Stimulated activated CD4-positive, alpha-beta T cell treated with anti-CD3 and anti-CD28 coated beads, Interleukin-4, amount 100 ng/mL, for 24 hours (primary cell): ENCODE measurements at places on chromosomes 4 and X.

DNA sequence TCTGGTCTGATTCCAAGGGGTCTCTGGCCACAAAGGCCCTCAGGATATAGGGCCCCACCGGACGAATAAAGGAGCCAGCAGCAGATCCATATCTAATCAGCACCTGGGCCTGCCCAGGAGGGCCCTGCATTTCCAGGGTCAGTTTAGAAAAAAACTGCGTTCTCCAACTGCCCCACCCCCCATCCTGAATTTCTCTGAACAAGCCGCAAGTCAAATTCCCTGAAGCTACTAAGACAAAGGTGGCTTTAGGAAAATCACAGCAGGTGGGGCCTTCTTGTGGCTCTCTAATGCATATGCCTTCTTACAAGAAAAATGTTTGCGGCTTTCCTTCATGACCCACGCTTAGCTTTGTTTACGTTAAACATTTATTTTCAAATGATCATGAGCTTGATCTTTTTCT, 76.6 kb downstream of the MBNL3 start:
- DNase-seq = no peak

GRCh38 chr4:101689220-101689619, 101.3 kb upstream of the BANK1 start:
- DNase-seq = no peak

GRCh38 chr4:57131849-57132742, 21.9 kb upstream of the IGFBP7 start:
- no peak for DNase-seq

GRCh38 chr4:4758681-4759080, 100.8 kb upstream of the MSX1 start:
- no peak for DNase-seq

GRCh38 chr4:125155251-125155650, 159.5 kb upstream of the FAT4 start:
- no peak for DNase-seq

DNA sequence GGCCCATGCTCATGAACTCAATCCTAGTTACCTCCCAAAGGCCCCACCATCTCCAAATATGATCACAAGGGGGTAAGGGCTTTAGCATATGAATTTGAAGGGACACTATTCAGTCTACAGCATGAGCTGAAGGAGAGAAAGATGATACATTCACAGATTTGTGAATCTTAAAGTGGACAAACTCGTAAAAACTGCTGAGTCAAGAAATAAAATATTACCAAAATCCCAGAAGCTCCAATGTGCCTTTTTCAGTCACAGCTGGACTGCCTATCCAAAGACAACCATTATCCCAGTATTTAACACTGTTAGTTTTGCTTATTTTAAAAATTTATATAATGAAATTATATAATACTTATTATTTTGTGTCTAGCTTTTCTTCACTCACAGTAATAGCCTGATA, 109.0 kb downstream of the CXXC4 start:
- no peak for DNase-seq

- DNase-seq = no peak
Observed at GRCh38 chr4:168694667-168695066, 197.8 kb downstream of the PALLD start.

- no peak for DNase-seq
Observed at GRCh38 chr4:78937837-78938236, 1.4 kb downstream of the PAQR3 start.
